ENCODE measurements at places on chromosomes 11 and 22.

DNA sequence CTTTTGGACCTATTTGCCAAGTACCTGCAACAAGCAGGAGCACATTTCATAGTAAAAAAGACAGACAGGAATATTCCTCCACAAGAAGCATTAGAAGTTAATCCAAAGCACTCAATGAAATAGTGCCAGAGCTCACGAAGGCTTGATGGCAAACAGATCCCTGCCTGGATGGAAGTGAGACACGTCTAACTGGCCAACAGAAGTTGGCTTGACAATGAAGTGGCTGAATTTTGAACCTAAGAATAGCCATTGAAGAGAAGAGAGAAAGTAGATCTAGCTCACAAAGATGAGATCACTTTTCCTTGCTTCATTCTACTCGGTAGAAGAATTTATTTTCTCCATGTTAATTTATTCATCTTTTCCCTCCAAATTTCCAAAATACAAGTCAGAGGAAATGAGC lies 30.6 kb upstream of the APOA1 start:
- no peak for DNase-seq

DNA sequence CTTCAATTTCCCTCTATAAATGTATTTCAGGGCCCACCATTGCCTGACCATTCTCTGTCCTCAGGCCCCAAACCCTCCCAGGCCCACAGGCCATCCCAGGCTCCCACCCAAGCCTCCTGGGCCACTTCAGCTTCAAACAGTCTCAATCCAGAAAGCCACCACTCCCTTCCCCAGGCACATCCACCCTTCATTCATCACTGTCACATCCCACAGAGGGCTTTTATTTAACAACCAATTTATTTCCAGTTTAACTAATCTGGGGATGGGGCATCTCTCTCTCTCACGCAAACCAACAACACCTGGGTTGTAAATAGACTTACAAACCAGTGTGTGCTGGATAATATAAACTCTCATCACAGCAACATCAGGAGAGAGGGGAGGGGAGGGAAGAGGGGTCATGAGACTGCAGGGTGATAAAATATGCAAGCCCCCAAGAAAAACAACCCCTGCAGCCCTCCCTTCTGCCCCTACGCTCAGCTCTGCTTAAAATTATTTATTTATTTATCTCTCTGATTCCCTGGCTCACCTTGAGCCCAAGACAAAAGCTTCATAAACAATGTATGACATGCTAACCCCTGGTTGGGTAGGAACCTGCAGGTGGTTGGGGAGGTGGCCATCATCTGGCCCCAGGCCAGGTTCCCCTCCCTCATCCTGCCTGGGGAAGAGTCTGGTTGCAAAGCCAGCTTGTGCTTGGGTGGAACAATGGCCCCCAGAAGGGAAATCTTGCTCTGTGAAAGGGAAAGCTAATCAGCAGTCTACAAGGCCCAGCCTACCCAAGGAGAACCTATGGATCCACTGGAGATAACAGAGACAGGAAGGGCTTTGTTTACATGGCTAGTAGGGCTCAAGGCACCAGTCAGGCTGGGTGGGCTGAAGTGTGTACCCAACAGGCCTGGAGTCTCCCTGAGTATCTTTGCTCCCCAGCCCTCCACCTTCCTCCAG lies 359.2 kb downstream of the BUD13 start:
- no peak for DNase-seq

DNA sequence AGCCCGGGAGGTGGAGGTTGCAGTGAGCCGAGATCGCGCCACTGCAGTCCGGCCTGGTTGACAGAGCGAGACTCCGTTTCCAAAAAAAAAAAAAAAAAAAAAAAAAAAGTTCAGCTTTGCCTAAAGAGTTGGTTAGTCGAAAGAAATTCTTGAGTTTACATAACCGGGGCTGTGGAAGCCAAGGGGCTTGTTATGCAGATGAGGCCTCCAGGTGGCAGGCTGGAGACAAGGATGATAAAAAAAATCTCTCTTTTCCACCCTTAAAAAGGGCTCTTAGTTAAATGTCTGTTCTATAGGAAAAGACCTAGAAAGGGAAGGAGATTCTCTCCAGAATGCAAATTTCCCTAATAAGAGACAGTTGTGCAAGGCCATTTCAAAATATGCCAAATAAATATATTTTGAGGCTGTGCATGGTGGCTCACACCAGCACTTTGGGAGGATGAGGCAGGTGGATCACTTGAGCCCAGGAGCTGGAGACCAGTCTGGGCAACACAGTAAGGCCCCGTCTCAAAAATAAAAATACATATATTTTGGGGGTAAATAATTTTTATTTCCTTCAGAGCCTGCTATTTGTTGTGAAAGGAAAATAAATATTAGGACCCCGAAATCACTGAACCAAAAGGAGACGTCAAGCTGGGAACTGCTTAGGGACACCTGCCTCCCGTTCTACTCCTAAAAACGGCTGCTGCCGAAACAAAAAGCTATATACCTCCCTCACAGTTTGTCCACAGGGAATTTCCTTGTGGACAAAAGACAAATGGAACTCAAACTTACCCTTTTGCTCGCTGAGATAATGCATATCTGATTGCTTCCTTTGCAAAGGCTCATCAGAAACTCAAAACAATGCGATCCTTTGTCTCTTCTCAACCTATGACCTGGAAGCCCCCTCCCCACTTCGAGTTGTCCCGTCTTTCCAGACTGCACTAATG lies 2.4 kb upstream of the IFITM2 start:
- peak; percentile 75 for DNase-seq

- DNase-seq = no peak
These were observed 99.8 kb downstream of the CEP164 start for GRCh38 chr11:117427356-117427874.

- DNase-seq = no peak
These were observed 7.2 kb downstream of the GRK2 start for GRCh38 chr11:67273260-67273990.

DNA sequence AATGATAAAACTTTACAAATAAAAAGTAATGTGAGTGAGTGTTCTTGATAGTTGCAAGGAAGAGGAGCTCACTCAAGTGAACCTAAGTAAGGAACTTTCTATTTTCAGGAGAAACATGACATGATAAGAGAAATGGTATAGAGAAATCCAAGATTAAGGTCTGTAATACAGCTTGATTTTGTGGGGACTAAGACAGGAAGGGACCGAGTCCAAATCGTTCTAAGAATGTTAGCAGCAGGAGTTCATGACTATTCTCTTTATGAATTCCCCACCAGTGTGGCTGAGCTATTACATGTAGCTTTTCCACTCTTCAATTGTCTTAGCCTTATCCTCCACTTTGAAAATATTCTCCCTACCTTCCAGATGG lies 698.6 kb upstream of the ARHGAP42 start:
- DNase-seq = no peak

DNA sequence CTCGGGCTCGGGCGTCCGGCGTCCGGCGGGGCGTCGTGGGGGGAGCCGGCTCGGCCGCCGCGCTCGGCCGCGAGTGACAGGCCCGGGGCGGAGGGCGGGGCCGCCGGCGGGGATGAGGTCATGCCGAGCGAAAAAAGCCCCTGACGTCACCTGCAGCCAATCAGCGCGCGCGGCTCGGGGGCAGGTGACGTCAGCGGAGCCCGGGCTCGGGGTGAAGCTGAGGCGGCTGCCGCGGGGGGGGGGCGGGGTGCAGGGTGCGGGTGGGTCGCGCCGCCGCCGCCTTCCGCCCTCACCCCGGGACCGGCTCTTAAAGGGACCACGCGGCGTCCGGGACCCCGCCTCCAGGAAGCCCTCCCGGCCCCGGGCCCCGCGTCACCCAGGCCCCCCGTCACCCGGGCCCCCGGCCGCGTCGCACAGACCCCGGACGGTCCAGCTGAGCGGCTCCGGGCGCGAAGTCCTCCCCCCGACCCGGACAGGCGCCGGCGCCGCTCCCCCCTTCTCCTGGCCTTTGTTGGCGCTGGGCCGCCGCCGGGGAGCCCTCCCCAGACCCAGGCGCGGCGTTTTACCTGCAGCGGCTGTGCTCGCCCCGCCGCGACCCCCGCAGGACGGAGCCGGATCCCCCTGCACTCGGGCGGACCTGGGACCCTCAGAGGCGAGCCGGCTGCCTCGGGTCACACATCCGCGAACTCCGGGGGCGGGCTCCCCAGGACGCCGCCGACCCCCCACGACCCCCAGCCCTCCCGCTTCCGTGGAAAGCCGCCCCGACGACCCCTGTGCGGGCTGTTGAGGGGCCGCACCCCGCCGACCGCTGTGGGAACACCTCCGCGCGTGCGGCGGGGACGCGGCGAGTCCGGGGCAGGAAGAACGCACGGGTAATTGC lies at the start of gene DUSP8:
TSS of gene DUSP8 (minus strand) at position 75 of the 880 bp plus-strand sequence. CDS start 6,445 bp downstream, outside the sequence.
- peak; percentile 82 for DNase-seq

DNA sequence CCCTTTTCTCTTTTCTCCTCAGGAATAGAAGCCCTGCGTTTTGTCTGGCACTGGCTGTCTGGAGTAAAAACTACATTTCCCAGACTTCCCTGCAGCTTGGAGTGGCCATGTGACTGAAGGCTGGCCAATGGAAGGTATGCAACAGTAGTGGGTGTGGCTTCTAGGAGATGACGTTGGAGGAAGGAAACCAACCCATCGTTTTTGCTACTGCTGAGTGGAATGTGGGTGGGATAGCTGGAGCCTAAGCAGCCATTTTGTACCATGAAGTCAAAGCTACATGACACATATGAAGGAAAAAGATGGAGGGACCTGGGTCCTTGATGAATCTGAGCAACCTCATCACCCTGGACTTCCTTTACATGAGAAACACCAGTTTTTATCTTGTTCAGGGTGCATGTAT lies 19.6 kb downstream of the FGF3 start:
- DNase-seq = peak; percentile 52

- peak; percentile 42 for DNase-seq
These were observed at the start of gene AMPD3 for GRCh38 chr11:10454878-10455631. Gene AMPD3 (plus strand): TSS chr11:10455264. CDS start chr11:10461520, 6,256 bp downstream.

- no peak for DNase-seq
These were observed 13.6 kb downstream of the NPTXR start for GRCh38 chr22:38830026-38830844.

GRCh38 chr11:1926156-1927025 lies 6.9 kb downstream of the TNNT3 start:
- no peak for DNase-seq

DNA sequence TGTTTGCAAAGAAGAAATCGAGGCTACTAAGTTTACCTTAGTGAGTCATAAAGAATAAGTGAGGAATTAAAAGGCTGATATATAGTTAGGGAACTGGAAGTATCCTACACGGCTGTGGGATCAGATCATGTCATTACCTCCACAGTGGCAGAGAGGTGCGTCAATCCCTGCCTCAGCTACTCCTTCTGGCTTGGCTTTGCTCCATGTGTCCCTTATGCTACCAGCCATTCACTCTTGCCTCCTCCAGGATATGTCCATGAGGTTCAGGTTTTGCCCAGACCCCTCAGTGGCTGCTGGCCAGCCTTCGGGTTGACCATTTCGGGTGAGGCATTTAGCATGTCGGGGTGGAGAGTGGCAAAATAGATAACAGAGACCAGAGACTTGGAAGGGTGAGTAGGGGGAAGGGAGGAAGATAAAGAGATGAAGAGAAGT lies 153.4 kb downstream of the LDLRAD3 start:
- DNase-seq = no peak

GRCh38 chr11:83625336-83625735 lies 339.2 kb upstream of the CCDC90B start:
- DNase-seq = no peak

DNA sequence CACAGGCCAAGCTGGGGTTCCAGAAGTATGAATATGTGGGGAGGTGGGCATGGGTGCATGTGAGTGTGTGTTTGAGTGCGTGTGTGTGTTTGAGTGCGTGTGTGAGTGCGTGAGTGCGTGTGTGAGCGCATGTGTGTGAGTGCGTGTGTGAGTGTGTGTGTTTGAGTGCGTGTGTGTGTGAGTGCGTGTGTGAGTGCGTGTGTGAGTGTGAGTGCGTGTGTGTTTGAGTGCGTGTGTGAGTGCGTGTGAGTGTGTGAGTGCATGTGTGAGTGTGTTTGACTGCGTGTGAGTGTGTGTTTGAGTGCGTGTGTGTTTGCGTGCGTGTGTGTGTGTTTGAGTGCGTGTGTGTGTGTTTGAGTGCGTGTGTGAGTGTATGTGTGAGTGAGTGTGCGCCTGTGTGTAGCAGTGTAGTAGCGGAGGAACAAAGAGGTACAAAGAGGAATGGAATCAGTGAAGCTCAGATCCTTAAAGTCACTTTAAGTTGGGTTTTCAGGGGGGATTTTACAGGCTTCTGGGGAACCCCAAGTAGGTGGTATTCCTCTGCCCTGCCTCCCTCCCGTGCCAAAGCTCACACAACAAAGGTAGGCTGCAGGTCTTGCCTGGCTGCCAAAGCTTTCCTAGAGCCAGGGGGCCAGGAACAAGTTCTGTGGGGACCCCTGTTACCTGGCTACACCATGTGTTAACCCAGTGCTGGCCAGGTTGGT lies 137.1 kb downstream of the KIRREL3 start:
- DNase-seq = no peak

- DNase-seq = no peak
These were observed 362.3 kb upstream of the KIRREL3 start for GRCh38 chr11:127362754-127363308.

- DNase-seq = peak; percentile 42
These were observed 145.7 kb upstream of the B3GAT1 start for GRCh38 chr11:134557571-134558257.

DNA sequence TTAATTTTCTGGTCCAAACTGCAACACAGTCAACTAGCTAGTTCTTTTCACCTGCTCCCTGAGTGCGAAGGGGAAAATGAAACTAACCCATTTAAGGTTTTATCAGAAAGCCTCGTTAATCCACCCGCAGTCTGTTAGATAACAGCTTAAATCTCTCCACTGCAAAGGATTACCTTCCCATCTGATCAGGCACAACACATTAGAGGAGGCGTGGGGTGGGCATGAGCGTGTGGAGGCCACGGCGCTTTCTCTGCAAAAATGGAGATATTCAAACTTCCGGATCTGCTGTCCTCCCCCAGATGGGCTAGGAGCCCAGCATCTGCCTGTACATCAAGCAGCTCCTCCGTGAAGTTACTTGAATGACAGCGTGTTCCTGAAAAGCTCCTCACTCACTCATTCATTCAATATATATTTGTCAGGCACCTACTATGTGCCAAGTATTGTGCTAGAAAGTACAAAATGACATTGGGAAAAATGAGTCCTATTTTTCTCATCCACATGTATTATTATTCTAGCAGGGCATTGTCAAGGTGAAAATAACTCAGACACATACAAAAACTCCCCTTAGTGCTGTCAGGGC lies 13.5 kb upstream of the ANKK1 start:
- no peak for DNase-seq

- DNase-seq = peak; percentile 82
These were observed 1.5 kb downstream of the TBC1D10A start for GRCh38 chr22:30325065-30325720.

DNA sequence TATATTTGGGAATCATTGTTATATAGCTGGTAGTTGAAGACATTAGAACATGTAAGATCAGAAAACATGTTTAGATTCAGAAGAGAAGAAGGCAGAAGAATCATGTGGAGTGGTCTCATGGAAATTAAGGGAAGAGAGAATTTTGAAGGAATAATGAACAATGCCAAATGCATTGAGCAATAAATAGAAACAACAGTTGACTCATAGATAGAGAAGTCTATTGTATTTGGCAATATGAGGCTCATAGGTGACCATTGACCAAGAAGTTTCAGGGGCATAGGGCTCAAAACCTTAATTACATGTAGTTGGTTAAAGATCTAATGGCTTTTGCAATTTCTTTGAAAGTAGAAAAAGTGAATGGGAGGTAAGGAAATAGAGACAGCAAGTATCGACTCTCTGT lies 123.9 kb downstream of the PAX6 start:
- no peak for DNase-seq

- DNase-seq = peak; percentile 48
These were observed 20.7 kb downstream of the ELF5 start for GRCh38 chr11:34492806-34493414.
